ENCODE measurements at places on chromosomes 13 and 19.

- DNase-seq = peak; percentile 84
These were observed 147.0 kb upstream of the RNF113B start for GRCh38 chr13:98324105-98324504.

- DNase-seq = no peak
These were observed 94.0 kb downstream of the PTPRS start for GRCh38 chr19:5246554-5247155.

DNA sequence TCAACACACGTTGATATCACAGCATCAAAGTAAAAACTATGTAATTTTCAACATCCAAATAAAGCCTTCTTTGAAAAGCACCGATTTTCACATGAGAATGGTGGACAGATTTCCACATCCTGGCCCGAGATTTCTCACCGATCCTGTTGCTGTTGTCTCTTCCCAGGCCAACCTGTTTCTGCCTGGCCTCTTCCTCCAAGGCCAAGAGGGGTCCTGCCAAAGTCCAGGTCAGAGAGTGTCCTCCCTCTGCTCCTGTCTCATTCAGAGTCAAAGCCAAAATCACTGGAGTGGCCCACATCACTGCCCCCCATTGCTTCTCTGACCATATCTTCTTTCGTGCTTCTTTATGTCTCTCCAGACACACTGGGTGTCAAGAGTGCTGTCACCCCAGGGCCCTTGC, 49.5 kb downstream of the CHST8 start:
- no peak for DNase-seq

DNA sequence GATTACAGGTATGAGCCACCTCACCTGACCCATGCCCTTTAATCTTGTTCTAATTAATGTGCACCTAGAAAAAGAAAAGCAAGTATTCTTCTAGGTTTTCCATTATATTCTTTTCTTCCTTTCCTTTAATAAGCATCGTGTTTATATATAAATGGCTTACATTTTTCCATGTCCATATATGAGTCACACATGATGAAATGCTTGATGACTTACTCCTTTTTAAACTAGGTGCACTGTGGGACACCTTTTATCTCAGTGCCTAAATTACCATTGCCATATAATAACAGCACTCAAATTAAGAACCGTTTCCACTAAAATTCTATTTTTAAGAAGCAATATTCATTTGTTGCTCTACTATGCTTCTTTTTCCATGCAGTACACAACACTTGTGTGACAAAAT, 363.3 kb downstream of the LIG4 start:
- DNase-seq = no peak

- DNase-seq = no peak
These were observed 14.7 kb upstream of the CEACAM6 start for GRCh38 chr19:41740415-41741243.

DNA sequence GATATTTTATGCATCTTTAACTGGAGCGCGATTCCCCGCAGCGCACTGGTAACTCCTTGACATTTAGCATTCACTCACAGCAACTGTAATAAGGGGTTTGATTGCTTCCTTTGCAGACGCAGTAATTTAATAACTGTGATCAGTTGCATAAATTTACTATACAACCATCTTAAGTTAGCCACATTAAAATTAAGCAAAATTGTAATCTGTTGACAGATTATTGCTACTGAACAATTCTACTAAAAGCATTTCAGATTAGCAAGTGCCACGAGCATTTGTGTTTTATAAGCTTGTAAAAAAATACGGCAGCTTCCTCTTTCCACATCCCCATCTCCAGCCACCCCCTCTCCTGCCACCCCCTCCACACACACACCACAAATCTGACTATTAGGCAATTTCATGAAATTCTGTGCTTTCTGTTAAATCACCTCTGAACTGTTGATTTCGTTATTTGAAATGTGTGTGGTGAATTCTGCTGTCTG, 44.4 kb downstream of the TSHZ3 start:
- no peak for DNase-seq

GRCh38 chr19:40556953-40557530, 19.6 kb upstream of the SHKBP1 start:
- DNase-seq = no peak
